COR-L47 (cell line): ENCODE measurements at places on chromosomes 1 and 21.
A peak's percentile ranks its signal among the peaks of the same experiment; 100 is the strongest.

DNA sequence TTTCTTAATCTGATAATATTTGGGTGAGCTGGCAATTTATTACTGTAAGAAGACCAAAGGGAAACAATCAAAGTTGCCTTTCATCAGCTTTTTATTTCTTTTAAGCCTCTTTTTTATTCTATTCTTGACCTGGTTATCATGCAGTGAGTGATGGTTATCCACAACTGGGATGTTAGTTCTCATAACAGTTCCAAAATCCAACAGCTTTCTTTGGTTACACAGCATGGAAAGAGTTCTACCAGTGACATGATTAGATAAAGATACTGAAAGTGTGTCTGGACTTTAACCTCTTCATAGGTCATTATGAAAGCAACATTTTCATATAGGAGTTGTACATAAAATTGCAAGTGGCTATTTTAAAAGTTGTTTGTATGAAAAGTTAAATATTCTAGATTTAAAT is 163.0 kb downstream of the SYT2 start:
- DNase-seq = no peak

DNA sequence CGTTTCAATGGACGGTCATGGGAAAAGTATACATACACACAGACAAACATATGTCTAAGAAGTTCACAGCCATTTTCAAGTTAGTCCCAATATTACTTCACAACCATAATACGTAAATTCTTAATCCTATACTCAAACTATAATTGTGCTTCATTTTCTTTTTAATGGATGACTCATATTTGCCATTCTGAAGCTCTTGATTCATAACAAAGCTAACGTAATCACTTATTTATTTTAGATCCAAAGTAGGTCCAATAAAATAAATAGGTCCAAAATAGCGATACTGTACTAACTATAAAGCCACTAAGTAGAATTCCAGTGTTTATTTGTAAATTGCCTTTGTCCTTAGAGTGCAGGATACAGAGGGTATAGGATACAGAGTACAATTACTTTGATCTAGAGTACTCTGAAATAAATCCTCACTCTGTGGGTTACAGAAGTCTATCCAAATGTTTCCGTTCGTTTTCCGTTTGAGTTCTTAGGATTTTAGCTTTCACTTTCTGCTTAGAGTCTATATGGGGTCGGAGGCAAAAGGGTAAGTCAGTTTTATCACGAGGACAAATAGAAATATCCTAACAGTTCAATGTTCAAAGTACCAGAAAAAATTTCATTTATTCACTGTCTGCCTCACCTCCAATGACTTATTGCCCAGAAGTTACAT is 8.8 kb upstream of the C1orf115 start:
- DNase-seq = no peak

DNA sequence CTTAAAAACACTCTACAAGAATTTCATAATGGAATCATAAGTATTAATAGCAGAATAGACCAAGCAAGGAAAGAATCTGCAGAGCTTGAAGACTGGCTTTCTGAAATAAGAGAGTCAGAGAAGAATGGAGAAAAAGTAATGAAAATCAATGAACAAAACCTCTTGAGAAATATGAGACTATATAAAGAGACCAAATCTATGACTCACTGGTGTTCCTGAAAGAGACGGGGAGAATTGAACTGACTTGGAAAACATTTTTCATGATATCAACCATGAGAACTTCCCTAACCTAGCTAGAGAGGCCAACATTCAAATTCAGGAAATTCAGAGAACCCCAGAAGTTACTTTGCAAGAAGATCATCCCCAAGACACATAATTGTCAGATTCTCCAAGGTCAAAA is 85.6 kb downstream of the GDAP2 start:
- DNase-seq = no peak

- DNase-seq = no peak
These were observed 80.0 kb upstream of the BACH1 start for GRCh38 chr21:29218749-29219148.

GRCh38 chr1:9300573-9300972 is 7.9 kb downstream of the SPSB1 start:
- no peak for DNase-seq

DNA sequence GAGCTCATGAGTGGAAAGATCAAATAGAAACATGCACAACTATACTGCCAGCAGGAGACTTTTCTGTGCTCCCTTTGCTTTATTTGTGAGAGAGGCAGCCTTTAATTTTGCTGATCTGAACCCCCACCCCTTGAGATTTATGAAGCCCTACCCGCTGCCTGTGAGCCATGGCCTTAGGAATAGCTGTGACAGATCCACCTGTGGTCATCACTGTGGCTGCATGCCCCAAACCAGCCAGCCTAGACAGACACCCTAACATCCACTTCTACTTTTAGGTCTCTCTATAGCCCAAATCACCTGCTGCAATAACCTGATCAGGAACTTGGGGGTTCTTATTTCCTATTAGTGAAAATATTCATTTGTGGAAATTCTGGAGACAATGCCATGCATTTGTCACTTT is 196.2 kb downstream of the C1orf94 start:
- no peak for DNase-seq

GRCh38 chr21:27954543-27955165 is 987.8 kb upstream of the ADAMTS5 start:
- no peak for DNase-seq

DNA sequence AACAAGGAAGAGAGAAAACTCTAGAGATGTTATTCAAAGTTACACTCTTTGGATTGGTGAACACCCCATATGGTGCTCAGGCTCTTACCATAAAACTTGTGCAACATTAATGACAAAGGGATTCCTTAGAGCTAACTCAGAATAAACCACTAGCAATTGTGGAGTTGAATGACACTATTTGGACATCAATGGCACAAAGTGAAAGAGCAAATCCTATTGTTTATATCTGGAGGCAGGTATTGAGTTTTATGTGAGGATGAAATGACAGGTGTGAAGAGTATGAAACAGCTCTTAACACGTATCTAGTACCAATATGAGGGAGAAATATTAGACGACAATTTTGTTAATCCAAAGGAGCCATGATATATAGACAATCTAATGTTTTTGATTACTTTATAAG is 584.9 kb upstream of the PBX1 start:
- DNase-seq = no peak

- DNase-seq = no peak
These were observed 41.6 kb downstream of the ATP6V1G3 start for GRCh38 chr1:198498881-198499280.

- no peak for DNase-seq
These were observed 39.1 kb downstream of the DYRK1A start for GRCh38 chr21:37405629-37406028.

- DNase-seq = no peak
These were observed 73.5 kb upstream of the WNT4 start for GRCh38 chr1:22216210-22216883.

DNA sequence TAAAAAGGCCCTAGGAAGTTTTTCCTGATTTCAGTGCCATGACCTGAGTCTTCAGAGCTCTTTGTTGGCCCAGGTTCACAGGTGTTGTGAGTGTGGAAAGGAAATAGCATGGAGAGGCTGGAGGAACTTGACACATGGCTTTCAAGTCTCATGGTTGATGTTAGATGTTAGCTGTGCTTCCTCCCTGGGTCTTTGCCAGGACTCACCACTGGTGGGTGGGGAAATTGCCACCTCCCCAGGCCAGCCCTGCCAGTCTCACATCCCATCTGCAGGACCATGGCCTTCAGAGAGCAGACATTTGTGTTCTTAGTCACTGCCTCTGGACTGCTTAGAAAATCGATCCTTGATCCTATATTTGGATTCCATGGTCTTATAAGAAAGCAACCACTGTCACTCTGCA is 383.2 kb downstream of the DISC1 start:
- no peak for DNase-seq

- DNase-seq = no peak
These were observed 1.7 kb downstream of the TRMT1L start for GRCh38 chr1:185154912-185155513.

GRCh38 chr1:48677306-48678287 is 99.1 kb downstream of the BEND5 start:
- peak; percentile 74 for DNase-seq

DNA sequence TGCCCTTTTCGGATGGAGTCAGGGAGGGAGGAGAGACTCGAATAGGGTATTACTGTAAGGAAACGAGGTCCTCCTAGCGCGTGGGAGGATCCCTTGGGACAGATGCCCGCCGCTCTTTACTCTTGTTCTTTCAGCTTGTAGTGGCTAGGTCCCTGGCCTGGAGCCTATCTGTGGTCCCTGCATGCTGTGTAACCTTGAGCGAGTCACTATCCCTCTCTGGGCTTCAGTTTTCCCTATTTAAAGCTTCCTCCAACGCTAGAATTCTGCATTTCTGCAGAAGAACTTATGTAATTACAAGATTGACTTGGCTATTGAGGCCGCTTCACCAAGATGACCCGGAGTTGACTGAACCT is 744 bp downstream of the MIER1 start:
- no peak for DNase-seq

DNA sequence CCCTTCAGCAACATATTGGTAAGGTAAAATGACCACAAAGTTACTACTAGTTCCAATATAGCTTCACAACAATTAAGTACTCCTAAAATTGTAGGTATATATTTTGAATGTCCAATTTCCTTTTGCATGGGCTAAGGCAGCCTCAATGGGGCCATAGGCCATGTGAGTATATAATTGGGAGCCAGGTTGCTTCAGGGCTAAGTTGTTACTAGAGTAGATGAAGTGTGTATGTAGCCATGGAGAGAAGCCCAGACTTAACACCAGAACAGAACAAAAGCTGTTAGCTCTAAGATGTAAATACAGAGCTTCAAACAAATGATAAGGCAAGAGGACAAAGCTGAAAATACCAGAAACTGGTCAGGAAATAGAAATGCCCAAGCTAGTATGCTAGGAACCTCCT is 16.2 kb downstream of the ITGB3BP start:
- DNase-seq = no peak

DNA sequence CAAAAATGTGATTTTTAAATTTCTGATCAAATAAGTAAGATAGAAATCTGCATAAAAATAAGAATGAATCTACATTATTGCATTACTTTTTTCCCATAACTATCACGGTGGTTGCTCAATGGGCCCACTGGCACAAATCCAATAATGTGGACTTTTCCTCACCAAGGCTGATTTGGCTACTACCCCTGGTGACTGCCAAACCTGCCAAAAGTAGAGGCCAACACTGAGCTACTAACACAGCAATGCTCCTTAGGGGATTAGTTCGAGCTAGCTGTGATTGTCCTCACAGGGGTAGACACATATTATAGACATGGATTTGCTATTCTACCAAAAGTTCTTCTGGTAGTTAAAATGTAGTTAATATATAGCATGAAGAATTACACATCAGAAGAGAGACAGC is 107.7 kb upstream of the ZNHIT6 start:
- DNase-seq = no peak

DNA sequence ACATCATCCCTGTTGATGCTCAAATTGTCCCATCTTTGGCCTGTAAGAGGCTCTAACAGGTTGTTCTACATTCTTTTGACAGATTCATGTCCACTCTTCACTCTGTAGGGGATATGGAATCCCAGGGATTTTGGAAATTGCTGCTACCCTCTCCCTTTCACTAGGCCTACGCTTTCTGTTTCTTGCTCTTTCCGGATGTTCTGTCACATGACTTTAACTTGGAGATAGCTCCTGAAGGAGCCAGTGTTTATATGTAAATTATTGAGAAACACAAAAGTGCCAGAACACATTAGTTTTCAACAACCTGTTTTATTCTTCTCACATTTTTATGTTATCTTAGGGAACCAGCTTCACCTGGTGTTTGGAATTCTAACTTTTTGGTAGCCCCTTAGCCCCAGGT is 287.1 kb upstream of the ST6GALNAC5 start:
- no peak for DNase-seq

DNA sequence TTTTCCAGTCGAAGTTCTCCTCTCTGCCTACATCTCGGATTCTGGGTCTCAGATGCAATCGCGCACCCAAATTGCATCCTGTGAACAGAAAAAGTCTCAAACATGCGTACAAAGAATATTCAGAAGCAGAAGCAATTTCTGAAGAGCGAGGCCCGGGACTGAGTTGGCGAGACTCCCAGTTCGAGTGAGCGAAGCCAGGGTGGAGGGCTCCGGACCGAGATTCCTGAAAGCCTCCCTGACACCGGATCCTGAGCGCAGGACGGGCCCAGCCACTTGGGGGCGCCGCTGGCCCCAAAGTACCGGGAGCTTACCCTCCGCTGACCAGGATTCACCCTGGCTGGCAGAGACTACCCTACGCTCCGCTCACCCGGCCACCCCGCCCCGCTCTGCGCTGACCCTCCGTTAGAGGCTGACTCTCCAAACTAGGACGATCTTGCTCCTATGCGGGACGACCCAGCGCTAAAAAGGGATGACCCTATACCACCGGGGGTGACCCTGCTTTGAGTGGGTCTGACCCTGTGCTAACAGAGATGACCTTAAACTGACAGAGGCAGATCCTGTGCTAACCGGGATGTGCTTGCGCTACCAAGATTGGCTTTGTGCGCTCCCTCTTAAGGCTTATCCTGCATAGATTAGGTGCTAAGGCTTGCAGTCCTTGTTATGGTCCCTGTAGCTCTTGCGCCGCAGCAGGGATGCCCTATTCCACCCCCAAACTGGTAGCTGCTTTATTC is 12.1 kb downstream of the FOXD2 start:
- DNase-seq = no peak

DNA sequence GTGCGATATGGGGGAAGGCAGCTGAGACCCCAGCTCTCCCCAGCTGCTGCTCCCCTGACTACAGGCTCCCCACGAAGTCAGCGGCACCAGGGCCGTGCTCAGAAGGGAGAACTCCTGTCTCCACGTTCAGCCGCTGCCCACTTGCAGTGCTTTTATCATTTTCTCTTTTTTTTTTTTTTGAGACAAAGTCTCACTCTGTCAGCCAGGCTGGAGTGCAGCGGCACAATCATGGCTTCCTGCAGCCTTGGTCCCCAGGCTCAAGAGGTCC is 933 bp upstream of the FTCD start:
- no peak for DNase-seq

DNA sequence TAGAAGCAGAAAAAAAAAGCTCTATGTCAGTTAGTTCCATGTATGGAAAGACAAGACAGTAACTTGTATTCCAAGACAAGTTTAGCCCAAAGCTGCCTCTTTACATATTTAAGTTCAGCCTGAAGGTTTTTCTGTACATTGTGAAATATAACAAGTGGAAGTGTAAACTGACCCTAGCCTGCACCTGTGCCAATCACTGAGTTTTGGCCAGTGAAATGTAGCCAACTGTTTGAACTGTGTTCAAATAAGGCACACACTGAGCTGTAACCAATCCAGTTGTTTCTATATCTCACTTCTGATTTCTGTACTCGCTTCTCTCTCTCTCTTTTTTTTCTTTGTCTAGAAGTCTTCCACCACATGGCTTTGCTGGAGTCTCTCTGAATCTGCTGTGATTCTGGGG is 1227.1 kb downstream of the NCAM2 start:
- DNase-seq = no peak

DNA sequence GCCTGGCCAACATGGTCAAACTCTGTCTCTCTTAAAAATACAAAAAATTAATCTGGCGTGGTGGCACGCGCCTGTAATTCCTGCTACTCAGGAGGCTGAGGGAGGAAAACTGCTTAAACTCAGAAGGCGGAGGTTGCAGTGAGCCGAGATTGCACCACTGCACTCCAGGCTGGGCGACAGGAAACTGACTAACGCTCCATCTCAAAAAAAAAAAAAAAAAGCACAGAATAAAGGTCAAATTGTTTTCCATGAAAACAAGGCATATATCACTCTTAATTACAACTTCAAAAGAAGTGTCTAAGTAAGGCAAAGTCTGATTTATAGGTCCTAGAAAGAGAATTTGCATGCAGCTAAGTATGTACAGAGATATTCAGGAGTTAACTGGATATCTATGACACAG is 25.6 kb downstream of the EYA3 start:
- no peak for DNase-seq

- DNase-seq = no peak
These were observed 694 bp downstream of the TMEM167B start for GRCh38 chr1:109091078-109091838.

GRCh38 chr1:22290157-22290556 is 147.3 kb upstream of the WNT4 start:
- no peak for DNase-seq
